ENCODE measurements at places on chromosomes 7 and 10.

DNA sequence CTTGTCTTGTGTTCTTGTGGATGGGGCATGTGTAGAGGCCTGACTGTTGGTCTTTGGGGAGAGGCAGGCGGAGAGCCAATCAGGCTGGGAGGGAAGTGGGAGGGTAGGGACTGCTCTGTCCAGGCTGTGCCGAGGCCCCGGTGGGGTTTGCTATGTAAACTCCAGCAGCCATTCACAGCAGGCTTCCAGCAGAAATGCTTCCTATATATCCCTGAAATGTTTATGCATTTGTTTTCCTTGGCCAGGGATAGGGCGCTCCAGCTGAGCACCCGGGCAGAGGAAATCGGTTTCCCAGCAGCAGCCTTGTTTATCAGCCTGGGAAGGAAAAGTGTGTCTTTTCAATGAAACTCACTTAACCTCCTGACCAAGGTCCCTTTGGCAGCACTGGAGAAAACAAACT, 18.3 kb upstream of the AQP1 start:
- DNase-seq, result no peak

- DNase-seq, result no peak
Observed at GRCh38 chr10:122277526-122278136, 6.5 kb downstream of the BTBD16 start.

DNA sequence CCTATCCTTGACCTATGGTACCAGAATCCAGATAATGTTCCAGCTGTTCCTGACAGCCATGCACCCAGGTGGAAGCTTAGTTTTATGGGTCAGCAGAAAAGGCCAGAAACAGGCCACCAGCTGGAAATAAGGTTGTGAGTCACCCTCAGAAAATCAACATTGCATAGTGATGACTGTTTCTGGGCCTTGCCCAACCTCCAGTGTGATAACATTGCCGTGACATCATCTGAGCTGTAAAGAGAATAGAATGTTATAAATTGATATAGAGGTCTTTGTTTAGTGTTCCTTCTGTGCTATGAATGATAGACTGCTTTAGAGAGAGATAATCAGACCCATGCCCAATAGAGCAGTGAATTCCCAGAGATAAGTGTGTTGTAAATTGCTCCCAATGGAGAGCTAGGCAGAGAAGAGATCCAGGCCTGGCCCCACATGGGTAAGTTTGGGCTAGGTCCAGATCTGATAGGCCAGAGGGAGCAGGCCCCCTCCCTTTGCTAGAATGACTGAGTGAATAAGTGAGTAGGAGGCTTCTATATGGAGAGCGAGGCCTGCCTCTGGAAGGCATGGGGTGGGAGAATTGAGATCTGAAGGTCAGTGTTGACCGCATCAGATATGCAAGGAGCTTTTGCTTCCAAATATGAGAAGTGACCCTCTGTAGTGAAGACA, 14.2 kb upstream of the HPS1 start:
- DNase-seq, result no peak

DNA sequence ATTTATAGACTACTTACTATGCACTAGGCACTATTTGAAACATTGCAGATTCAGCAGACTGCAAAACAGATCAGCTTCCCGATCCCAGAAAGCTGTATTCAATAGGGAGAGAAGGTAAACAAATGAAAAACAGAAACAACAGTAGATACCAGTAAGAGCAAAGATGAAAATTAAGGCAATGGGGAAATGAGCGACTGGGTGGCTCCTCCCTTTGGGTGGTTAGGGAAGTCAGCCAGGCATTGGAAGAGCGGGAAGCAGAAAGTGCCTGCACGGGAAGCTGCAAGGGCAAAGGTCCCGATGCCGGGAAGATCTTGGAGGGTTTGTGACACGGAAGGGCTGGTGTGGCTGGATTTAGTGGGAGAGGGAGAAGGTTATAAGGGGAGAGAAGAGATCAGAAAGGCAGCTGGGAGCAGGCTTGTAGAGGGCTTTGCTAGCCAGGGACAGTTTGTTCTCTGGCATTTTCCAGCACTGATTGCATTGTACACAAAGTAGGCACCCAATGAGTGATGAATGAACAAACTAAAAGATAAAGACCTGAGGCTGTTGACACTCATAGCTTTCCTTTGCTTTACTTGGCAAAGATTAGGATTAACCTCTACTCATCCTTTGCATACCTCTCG, 67.8 kb downstream of the NAMPT start:
- no peak for DNase-seq

GRCh38 chr10:60816628-60817397, 38.5 kb downstream of the CDK1 start:
- DNase-seq, result peak; percentile 84

DNA sequence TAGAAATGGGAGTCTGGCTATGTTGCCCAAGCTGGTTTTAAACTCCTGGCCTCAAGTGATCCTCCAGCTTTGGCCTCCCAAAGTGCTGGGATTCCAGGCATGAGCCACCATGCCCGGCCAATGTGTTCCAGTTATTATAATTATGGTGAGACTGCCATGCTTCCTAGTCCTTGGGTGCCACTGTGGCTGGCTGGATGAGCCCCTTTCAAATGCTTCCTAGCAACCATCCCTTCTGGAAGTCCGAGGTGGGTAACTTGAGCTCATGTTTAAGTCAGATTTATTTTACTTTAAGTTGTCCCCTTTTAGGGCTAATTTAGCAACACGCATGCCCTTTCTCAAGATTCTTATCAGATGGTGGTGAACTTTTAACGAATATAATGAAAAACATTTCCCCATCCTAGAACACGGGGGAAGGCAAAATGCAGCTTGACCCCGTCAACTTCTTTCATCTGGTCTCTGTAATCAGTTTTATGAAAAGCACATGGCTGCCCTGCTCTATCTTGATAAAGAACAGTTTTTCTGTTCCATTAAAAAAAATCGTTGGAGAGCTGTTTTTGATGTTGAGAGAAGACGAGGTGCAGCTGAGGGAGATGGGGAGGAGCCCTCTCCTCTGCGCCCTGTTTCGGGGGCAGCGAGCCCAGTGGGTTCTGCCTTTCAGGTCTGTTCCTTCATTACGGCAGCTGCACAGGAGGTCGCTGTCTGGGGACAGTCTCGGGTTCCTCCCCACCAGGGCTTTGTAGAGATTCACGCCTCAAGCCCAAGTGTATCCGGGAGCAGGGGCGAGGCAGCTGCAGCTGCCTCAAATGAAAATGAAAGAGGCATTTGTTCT, 61.0 kb upstream of the MKI67 start:
- DNase-seq, result no peak

DNA sequence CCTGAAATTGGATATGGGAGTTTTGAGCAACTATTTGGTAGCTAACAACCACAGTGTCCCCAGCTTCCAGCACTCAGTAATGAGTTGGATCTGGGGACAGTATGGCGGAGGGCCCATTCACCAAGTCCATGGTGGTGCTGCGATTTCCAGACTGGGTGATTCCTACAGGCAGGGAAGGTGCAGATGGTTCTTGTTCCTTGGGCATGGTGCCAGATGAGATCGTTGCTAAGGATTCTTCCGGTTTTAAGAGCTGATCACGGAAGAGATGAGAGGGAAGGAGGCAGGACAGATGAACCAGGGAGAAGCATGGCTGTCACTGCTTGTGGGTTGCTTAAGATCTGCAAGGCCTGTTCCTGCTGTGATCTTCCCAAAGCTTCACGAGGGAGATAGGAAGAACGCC, 380.3 kb downstream of the TCERG1L start:
- no peak for DNase-seq

DNA sequence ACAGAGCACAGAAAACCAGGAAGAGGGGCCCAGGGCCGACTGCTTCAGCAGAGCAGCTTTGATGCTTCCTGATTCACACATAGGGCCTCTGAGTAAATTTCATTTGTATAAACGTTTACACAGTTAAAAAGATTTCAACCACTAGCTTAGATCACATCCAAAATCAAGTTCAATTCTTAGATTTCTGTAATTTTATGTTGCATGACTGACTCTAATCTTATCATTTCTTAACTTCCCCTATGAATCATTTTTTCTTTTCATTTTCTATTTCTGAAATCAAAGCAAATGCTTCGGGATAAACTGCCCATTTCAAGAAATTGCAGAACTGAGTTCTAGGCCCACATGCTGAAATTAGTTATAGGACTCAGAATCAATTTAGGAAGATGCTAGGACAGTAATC, 224.7 kb downstream of the INHBA start:
- no peak for DNase-seq

GRCh38 chr10:126895214-126895781, 9.9 kb upstream of the DOCK1 start:
- DNase-seq, result no peak

GRCh38 chr7:97064020-97064419, 39.4 kb upstream of the DLX5 start:
- DNase-seq, result no peak

- no peak for DNase-seq
Observed at GRCh38 chr10:95792211-95792780, 36.3 kb downstream of the ENTPD1 start.

DNA sequence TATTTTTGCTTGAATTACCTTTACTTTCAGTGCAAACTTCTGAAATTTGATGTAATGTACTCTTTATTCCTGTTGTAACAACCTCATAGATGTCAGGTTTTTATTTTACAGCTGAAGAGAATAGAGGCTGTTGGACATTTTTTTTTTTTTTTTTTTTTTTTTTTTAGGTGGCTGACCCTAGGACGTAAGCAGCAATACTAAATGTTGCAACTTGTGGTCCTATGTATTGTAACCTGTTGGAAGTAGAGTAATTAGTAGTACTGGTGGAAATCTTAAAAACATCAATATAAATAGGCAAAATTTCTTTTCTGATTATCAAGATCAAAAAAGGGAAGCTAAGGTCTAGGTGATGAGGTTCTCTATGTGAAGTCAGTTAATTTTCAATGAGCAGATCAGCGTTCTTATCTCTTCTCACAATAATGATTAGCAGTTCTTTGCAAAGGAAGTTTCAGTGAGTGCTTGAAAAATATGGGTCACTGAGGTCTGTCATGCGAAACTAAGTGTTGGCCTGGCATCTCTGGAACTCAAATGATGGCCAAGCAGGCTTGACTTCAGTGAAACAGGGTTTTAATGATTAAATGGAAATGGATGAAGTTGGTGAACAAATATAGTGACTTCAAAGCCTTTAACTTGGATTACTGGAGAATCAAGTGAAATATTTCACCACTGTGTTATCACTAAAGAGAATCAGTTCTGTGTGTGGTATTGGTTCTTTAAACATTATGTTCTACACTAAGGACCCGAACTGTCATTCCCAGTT, 42.7 kb downstream of the BICC1 start:
- no peak for DNase-seq

GRCh38 chr10:101397140-101397539, 43.2 kb downstream of the BTRC start:
- peak; percentile 28 for DNase-seq

DNA sequence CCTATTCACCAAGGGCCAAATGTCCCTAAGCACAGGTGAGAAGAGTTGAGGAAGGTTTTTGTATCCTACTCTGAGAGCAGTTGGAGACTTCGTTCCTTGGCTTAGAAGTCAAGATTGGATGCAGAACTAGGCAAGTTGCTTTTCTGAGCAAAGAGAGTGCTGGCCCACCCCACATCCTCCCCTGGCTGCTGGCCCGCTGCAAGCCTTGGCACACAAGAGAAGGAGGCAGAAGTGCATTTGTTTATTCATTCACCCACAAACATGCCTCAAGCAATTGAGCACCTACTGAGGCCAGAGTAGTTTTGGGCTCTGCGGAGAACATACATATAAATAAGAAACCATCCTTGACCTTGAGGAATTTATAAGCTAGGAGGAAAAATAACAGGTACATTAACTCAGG, 318.9 kb downstream of the KCNMA1 start:
- DNase-seq, result no peak

- DNase-seq, result no peak
Observed at GRCh38 chr7:155660758-155661093, 16.3 kb downstream of the RBM33 start.

- no peak for DNase-seq
Observed at GRCh38 chr7:92313055-92313454, 67.3 kb downstream of the ANKIB1 start.

GRCh38 chr10:128803790-128804189, 663.3 kb upstream of the MGMT start:
- DNase-seq, result no peak

DNA sequence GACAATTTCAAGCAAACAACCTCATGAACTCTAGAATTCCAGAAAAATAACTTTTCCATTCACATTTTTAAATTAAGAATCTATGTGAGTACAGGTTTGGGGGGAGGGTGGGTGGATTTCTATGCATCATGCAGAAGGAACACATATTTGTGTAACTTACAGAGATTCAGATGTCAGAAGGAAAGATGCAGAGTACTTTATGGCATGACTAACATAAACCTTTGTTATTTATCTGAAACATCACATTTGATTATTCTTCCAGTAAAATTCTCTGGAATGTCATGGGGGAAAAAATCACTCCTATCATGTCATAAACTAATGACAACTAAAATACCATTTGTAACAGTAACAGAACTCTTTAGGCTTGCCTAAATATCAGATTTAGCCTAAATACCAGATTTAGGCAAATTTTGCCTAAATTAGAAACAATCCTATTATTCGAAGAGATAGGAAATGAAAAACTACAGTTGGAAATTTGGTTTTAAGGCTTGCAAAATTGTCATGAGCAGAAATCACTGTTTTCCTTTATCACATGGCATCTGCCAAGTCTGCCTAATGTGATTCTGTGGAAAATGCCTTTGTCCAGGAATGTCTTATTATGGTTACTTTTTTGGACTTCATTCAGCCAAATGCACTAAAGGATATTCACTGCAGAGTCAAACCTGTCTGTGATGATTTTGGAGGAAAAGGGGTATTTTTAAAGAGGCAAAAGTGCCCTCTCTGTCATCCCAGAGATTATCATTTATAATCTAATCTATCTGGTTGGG, 527.7 kb upstream of the CELF2 start:
- DNase-seq, result no peak

- DNase-seq, result no peak
Observed at GRCh38 chr10:46522295-46523118, 34.0 kb downstream of the GPRIN2 start.

DNA sequence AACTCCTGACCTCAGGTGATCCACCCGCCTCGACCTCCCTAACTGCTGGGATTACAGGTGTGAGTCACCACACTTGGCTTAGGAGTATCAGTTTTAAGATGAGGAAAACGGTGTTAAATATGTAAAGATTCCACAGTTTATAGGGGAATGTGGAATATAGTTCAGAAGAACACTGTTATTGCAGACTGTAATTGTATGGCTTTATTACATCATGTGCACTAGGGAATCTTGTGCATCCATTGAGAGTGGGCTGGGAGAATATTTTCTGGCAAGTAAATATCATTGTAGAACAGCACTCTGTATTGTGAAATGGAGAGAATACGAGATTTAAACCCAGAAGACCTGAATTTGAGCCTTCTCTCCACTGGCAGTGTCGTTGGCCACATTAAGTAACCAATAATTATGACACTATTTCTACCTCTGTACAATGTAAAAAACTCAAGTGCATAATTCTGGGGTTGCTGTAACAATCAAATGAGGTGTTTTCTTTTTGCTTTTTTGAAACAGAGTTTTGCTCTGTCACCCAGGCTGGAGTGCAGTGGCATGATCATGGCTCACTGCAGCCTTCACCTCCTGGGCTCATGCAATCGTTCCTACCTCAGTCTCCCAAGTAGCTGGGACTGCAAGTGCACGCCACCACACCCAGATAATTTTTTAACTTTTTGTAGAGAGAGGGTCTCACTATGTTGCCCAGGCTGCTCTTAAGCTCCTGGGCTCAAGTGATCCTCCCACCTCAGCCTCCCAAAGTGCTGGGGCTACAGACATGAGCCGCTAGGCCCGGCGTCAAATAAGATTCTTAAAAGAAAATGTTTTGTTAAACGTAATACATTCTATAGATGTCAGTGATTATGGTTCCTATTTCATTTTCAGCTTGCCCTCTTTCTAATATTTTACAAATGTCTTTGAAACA, 12.0 kb upstream of the PARD3 start:
- no peak for DNase-seq

GRCh38 chr7:92988051-92988450, 129.7 kb downstream of the SAMD9 start:
- DNase-seq, result peak; percentile 12

- DNase-seq, result no peak
Observed at GRCh38 chr7:148162808-148163207, 427.8 kb upstream of the C7orf33 start.

All from Kasumi-1 (cell line).